ENCODE measurements at places on chromosomes 3 and 15. TPM values are rescaled to one million over a fixed set of nuclear protein-coding genes. Genes with fewer than 3 reads are reported as not detected.

The HIGD2B gene
- not detected for polyA plus RNA-seq

The GALNT15 gene
- polyA plus RNA-seq, result 2.8 TPM

The NEK11 gene
- polyA plus RNA-seq, result 2.1 TPM

The AP3B2 gene
- polyA plus RNA-seq, result 9.5 TPM

The ROPN1 gene
- polyA plus RNA-seq, result not detected

The XIRP1 gene
- 0.14 TPM for polyA plus RNA-seq

The PLXNA1 gene
- 6.4 TPM for polyA plus RNA-seq

The SI gene
- polyA plus RNA-seq, result 0.04 TPM

The EPHA3 gene
- polyA plus RNA-seq, result 0.49 TPM

The MUC4 gene
- polyA plus RNA-seq, result 0.05 TPM

The FAM81A gene
- 0.63 TPM for polyA plus RNA-seq

The KIF7 gene
- 1.3 TPM for polyA plus RNA-seq

The ROBO1 gene
- 0.87 TPM for polyA plus RNA-seq

The VIPR1 gene
- polyA plus RNA-seq, result 3.4 TPM

The DPH6 gene
- polyA plus RNA-seq, result 2.6 TPM

The TNFAIP8L3 gene
- polyA plus RNA-seq, result 0.87 TPM

The ACKR4 gene
- 0.70 TPM for polyA plus RNA-seq

The CFAP100 gene
- not detected for polyA plus RNA-seq

All from pancreas (tissue), 10 donors.